ENCODE measurements at places on chromosomes 1 and 21.

DNA sequence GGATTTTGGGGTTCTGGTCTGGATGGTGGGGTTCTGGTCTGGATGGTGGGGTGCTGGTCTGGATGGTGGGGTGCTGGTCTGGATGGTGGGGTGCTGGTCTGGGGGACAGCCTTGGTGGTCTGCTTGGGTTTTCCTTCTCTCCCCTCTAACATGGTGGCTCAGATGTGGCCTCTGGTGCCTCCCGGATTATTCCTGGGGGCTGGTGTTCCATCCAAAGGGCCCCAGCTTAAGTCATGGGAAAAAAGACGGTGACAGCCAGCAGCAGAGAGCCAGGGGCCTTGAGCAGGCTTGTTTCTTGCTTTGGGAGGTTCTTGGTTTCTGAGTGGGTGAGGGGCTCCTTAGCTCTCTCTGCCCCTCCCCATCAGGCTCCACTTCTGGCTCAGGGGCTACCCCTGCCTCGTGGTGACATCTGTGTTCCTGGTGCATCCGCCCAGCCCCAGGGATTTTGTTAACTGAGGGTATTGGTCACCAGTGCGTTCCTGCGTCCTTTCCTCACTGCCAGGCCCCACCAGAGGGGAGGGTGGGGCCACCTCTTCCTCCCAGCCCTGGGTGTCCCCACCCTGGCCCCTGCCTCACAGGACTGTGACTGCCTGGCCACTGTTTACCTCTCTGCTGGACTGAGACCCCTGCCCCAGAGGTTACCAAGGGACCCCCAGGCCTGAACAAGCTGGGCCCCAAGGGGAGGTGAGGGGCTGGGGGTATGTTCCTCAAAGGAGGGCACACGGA, 43.2 kb upstream of the ACTRT2 start:
- DNase-seq, result no peak

DNA sequence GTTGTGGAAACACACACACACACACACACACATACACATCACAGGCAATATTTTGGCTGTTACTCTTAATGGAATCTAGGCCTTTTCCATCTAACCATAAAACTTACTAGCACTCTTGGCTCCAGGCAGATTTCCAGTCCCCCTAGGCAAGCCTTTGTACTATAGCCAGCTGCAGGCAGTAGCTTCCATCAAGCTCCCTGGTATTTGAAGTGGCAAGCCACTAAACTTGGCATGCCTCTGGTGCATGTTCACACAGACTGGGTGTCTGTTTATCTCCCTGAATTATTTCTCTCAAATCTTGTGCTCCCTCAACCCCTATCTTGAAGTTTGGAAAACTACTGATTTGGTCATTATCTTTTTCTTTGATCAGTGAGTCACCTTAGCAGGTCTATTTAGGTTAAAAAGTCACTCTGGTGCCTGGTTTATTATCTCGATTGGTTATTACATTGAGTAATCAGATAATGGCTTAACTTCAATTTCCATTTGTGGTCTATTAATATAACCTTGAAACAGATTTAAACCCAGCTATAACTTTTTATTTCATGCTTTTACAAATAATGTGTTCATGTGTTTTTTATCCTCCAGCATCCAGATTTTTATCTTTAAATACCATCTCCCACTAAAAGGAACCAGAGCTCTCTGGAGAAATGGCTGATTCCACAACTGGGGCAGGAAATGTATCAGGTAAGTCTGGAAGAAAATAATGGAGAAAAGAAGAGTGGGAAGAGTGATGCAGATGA, 2.7 kb upstream of the RBM15 start:
- no peak for DNase-seq

DNA sequence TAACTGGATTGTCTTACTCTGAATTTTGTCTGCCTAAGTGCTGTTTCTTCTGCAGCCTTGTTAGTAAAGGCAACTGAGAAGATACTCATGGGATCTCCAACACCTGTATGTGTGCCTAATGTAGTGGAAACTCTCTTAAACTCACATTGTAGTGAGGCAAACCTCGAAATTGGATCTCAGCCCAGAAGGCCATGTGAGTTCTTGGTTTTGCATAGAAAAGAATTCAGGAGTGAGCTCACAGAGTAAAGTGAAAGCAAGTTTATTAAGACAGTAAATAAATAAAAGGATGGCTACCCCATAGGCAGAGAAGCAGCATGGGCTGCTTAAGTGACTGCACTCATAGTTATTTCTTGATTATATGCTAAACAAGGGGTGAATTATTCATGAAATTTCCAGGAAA, 1344.7 kb downstream of the NCAM2 start:
- no peak for DNase-seq

DNA sequence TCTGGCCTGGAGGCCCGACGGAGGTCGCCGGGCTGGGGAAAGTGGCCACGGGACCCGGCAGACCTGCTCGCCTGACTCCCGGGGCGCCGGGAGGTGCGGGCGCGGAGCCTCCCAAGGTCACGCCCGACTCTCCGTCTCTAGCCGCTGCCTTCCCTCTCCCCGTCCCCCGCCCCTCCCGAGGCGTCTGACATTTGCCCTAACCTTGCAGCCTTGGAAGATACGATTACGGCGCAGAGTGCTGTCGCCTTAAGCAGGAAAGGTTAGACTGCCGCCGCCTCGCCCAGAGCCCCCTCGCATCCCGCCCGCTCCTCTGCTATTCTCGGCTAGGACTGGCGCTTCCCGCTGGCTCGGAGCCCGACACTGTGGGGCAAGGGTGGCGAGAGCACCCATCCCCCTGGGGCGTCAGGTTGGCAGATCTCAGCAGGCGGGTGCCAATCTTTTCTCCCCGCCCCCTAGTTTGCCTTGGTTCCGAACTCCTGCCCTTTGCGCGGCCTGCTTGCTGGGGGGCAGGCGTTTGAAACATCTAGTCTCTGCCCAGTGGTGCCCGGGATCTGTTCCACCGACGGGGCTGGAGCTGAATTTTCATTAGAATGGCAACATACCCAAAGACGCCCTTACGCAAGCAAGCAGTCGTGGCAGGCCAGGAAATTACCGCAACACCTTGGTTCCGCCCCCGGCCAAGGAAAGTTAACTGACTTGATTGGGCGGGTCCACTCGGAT, 835 bp downstream of the PGM1 start:
- peak; percentile 73 for DNase-seq

- no peak for DNase-seq
These were observed 13.4 kb upstream of the RNF223 start for GRCh38 chr1:1087351-1088028.

- no peak for DNase-seq
These were observed 4.5 kb downstream of the CHML start for GRCh38 chr1:241635556-241636152.

- no peak for DNase-seq
These were observed 28.5 kb downstream of the SORT1 start for GRCh38 chr1:109369167-109369746.

GRCh38 chr1:219581766-219582165, 31.1 kb downstream of the ZC3H11B start:
- no peak for DNase-seq

- DNase-seq, result no peak
These were observed 27.7 kb downstream of the TEX35 start for GRCh38 chr1:178540646-178541045.

GRCh38 chr1:115507901-115508300, 133.9 kb upstream of the VANGL1 start:
- DNase-seq, result no peak

DNA sequence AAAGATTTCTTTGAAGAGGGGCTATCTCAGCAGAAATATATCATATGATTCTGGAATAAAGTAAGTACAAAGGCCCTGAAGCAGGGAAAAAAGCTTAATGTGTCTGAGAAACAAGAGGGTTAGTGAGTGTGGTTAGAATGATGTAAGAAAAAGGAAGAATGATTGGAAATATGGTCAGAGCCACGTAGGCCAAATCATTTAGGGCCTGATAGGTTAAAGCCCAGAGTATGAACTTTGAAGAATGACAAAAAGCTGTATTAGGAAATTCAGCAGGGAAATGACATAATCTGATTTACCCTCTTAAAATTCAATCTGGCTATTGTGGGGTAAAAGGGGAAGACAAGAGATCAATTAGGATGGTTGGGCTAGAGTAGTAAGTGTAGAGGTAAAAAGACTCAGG, 69.0 kb upstream of the MUTYH start:
- DNase-seq, result no peak

DNA sequence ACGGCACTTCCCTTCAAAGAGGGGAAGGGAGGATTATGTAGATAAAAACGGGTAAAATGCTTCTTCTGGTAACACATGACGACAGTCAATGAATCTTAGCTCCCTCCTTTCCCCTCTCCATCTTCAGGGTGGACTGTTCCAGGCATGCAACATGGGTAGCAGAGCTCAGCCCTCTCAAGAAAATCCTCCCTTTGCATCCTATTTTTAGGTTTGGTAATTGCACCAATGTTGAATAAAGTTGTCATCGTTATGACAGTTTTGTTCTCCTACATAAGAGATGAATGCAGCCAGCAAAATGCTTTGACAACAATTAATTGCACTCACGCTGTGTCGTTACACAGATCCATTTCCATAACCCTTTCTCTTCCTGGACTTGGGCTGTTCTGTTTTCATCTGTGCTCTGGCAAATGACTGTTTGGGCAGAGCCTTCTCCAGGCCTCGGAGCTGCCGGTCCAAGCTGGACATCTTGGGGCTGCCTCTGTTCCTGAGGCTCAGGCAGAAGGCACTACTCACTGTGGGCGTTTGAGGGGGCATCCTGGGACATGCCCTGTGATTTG, 127.6 kb downstream of the CNIH3 start:
- no peak for DNase-seq

- DNase-seq, result no peak
These were observed 41.1 kb downstream of the SLC45A1 start for GRCh38 chr1:8358897-8359616.

- DNase-seq, result no peak
These were observed 779.6 kb upstream of the PRMT6 start for GRCh38 chr1:106276871-106277270.

DNA sequence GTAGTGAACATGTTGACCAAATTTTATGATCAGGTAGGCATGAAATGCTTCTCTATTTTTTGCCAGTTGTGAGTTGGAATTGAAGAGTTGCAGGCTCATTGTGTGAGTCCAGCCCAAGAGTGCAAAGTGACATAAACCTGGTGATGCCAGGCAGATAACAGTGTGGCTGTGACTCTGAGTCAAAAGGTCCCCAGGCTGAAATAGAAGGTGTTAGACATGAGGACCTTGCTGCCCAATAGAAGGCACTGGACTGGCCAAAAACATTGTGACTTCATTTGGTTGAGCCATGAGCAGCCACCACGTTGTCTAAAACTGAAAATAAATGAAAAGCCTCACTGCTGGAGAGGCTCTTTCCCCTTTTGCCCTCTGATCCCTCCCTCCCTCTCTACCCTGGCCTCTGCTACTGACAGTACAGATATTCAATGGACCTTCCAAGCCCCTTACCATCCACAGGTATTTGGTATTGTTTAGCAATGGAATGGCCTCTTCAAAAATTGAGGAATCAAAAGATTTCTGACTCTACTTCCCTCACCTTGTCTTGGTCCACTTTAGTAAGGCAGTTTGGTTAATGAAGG, 67.8 kb upstream of the ABCD3 start:
- no peak for DNase-seq

- DNase-seq, result no peak
These were observed 117.6 kb downstream of the MRPL39 start for GRCh38 chr21:25489673-25490072.

DNA sequence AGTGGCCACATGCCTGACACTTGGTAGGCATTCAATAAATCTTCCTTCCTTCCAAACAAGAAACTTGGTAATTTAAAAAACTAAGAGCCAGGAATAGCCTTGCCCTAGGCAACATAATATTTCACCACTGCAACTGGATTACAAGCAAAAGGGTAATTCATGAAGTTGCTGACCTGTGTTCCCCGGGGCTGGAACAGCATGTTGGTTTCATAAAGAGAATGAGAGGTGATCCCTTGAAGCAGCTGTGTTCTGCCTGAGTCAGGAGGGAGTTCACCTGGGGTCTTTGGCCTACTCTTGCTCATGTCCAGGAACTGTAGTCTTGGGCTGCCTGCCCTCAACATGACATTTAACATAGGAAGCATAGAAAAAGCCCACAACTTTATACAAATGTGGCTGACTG, 329.0 kb upstream of the DAB1 start:
- DNase-seq, result no peak

- DNase-seq, result no peak
These were observed 31.5 kb downstream of the OLIG1 start for GRCh38 chr21:33101300-33101911.

- DNase-seq, result no peak
These were observed 23.9 kb upstream of the RXRG start for GRCh38 chr1:165468726-165469249.

DNA sequence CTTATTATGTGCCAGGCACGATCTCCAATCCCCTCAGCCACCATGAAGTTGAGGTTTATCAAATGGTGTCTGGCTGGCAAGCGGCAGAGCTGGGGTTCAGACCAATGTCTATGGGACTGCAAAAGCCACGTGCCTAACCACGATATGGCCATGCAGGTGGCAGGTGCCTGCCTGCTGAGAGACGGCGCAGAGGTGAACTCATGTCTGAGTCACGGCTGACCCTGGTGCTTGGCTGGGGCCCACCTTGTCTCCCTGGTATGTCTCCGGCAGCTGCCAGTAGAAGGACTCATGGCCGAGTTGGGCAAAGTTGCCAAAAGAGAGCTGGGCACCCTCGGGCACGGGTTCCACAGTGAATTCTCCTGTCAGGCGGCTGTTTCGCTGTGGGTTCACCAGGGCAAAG, 59.9 kb downstream of the LDLRAD2 start:
- DNase-seq, result no peak

GRCh38 chr1:161816201-161816600, 50.1 kb downstream of the ATF6 start:
- no peak for DNase-seq

GRCh38 chr21:29295066-29295650, 3.6 kb upstream of the BACH1 start:
- DNase-seq, result no peak

DNA sequence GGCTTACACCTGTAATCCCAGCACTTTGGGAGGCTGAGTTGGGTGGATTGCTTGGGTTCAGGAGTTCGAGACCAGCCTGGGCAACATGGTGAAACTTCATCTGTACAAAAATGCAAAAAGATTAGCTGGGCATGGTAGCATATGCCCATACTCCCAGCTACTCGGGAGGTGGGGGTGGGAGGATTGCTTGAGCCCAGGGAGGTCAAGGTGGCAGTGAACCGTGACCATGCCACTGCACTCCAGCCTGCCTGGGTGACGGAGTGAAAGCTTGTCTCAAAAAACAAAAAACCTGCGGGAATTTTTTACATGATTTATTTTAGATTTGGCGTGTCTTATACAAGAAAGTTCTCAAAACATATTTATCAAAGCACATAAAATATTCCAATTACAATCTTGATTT, 27.8 kb upstream of the MTR start:
- no peak for DNase-seq

- no peak for DNase-seq
These were observed 550 bp upstream of the PTBP2 start for GRCh38 chr1:96721053-96721415.

- no peak for DNase-seq
These were observed 171.4 kb upstream of the SNX7 start for GRCh38 chr1:98490099-98490498.
